Glomerular endothelial cell (primary cell): ENCODE measurements at places on chromosomes 12 and 14.

DNA sequence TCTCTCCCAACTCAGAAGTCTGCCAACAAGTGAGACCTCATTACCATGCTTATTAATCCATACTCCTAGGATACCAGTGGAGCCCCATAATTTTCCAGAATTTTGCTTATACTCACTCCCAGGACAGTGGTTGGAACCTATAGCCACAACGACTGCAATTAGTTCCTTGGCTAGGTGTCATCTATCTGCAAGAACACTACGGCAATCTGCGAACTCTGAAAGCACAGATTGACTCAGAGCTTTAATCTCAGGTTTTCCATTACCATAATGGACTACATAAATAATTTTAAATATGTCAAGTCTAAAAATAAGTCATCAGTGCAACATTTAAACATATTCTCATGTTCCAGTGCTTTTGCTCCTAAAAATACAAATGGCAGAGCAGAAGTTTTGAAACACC, 33.4 kb downstream of the TMTC3 start:
- no peak for DNase-seq

GRCh38 chr12:65695113-65695865, 129.0 kb upstream of the HMGA2 start:
- DNase-seq = peak; percentile 72

DNA sequence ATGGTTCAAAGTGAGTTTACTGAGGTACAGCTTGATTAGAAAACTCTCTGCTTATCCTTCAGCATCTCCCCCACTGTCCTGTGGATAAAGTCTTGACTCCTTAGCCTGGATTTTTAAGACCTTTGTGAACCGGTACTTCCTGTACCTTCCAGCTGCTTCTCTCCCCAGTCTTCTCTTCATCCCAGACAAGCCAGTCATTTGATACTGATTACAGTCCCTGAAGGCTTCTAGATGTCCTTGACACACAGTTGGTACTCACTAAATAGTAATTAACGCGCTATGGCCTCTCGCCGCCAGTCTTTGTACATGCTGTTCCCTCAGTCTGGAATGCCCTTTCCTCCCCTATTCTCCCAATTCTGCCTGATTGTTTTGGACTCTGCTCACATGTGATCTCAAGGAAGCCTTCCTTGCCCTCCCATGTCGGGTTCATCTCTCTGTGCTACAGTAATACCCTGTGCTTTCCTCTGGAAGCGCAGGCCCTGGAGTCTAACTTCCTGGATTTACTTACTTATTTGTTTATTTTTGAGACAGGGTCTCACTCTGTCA, 50.6 kb upstream of the PTGR2 start:
- no peak for DNase-seq

- DNase-seq = no peak
Observed at GRCh38 chr12:55842681-55843429, at the start of gene MMP19. Gene MMP19 (minus strand): TSS chr12:55842936. CDS start chr12:55842830, 106 bp downstream.

DNA sequence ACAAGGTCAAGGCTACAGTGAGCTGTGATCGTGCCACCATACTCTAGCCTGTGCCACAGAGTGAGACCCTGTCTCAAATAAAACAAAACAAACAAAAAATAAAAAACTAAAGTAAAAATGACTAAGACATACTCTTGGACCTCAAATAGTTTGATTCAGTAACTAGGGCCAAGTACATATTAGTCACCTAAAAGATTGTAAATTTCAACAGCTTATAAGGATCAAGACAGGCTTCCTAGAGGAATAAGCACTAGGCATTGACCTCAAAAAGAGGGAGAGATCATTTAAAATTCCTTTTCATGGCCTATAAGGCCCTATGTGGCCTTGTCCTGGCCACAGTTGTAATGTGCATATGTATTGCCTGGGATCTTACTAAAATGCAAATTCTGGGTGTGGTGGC, 46.0 kb upstream of the CHST11 start:
- DNase-seq = no peak

DNA sequence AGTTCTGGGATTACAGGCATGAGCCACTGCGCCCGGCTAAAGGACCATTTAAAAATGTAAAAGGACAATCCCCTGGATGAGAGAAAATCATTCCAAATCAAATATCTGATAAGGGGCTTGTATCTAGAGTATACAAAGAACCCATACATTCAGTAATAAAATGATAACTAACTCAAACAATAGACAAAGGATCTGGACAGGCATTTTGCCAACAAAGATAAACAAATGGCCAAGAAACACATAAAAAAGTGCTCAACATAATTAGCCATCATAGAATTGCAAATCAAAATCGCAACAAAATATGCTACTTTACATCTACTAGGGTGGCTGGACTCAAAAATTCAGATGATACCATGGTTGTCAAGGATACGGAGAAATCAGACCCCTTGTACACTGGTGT, 8.5 kb upstream of the BICD1 start:
- DNase-seq = no peak

GRCh38 chr12:34290381-34290995, 268.2 kb downstream of the ALG10 start:
- DNase-seq = no peak

DNA sequence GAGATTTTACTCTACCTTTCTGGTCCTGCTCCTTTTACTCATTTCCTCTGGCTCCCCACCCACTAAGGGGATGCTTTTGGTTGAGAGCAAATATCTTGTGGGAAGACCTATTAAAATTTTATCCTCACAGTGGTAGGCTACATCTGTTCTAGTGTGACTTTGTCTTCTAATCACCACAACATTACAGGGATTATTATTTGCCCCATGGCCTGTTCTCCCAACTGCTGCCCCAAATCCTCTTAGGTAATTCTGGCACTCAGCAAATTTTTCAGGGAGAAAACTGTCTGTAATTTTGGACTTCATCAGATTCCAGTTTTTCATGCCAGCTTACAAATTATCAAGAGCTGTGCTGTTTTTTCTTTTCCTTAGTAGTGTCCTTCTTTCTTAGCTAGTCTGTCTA, 172.3 kb downstream of the GPHN start:
- no peak for DNase-seq

DNA sequence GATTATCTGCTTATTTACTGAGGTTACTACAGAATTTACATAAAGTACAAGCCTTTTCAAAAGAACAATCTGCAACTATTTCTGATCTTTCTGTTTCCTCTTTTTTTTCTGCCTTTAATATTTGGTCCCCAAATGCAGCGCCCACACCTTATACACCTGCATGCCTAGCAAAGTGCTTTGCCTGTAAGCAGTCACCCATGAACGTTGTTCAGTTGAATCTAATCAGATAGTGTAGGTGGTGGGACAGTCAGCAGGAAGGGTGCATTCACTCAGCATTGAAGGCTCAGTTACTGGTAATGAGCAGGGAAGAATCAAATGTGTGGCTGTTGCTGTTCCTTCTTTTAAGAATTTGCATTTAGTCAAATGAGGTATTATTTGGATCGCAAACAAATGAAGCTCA, 108.4 kb downstream of the GPR135 start:
- no peak for DNase-seq

DNA sequence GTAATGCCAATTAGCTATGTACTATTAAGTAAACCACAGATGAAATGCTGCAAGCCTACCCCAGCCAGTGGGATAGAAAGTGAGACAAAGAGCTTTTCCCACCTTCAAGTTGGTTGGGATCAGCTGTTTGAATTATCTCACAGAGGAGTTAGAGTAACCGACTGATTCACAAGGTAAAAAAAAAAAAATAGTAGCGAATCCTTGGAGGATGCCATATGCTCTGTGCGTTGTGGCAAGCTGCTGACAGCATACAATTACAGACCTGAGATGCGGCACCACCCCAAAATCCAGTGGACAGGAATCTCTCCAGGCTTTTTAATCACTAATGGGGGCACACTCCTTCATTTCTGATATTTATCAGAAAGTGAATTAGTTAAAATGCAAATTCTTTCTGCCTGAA, 157.0 kb upstream of the RMST start:
- DNase-seq = no peak

DNA sequence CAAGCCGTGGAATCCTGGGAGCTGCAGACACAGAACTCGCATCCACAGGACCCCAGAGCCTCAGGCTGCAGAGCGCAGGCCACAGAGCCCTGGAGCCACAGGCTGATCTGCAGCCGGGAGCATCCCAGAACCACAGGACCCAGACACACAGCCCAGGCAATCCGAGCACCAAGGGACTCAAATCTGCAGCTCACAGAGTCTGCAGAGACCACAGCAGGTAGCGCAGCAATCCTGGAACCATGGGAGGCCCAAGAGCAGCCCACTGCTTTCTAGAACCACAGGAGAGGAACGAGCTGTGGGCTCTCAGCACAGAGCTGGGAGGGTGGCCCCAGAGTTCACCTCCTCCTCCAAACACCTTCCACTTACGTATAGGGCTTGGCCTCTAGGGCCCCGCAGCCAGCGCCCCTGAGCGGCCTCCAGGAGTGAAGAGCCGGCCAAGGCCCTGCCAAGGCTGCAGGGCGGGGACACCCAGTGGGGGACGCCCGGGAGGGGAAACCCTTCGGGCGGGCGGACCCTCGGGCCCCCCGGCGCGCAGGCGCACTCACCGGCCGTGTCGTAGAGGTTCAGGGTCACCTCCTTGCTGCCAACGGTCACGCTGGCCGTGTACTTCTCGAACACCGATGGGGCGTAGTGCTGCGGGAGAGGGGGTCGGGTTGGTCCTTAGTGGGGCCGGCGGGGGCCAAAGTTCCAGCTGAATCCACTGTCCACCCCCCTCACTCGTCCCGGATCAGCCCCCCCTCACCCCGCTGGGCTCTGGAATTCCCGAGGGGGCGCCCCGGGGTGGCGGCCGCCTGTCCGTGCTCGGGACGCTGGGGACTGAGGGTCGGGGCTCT, 665 bp downstream of the RHOF start:
- DNase-seq = no peak

DNA sequence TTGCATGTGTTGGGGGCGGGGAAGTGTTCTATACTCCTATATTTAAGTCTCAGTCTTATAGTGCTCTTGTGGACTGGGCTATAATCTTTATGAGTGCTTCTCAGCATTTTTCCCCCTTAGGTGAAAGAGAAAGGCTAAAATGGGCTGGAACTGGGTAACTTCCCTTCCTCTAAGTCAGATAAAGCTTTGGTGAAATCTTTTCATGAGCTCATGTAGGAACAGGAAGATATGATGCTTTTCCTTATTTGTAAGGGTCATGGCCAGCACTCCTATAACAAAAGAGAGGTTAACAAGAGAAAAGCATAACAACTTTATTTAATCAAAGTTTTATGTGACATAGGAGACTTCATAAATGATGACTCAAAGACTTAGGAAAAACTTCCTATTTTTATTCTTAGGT, 841.5 kb downstream of the SLC16A7 start:
- DNase-seq = peak; percentile 52

GRCh38 chr14:101470266-101470665, 91.0 kb upstream of the DIO3 start:
- DNase-seq = no peak

DNA sequence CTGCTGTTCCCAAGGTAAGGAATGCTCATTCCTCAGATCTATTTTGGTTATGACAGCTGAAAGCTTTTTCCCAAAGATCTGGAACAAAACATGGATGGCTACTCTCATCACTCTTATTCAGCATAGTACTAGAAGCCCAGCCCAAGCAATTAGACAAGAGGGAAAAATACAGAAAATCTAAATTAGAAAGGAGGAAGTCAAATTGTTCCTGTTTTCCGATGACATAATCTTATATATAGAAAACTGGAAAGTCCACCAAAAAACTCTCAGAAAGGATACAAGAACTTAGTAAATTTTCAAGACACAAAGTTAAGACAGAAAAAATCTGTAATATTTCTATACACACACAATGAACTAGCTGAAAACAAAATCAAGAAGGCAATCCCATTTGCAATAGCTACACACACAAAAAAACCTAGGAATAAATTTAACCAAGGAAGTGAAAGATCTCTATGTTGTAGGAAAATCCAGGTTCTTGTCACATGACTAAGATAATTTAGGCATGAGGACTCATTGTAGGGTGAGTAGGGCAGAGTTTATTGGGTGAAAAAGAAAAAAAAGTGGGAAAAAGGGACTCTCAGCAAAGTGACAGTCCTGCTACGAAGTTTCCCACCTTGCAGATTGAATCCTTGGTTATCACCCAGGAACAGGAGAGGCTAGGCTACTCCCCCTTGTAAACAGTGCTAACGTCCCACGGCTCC, 28.6 kb upstream of the KLRB1 start:
- DNase-seq = no peak

DNA sequence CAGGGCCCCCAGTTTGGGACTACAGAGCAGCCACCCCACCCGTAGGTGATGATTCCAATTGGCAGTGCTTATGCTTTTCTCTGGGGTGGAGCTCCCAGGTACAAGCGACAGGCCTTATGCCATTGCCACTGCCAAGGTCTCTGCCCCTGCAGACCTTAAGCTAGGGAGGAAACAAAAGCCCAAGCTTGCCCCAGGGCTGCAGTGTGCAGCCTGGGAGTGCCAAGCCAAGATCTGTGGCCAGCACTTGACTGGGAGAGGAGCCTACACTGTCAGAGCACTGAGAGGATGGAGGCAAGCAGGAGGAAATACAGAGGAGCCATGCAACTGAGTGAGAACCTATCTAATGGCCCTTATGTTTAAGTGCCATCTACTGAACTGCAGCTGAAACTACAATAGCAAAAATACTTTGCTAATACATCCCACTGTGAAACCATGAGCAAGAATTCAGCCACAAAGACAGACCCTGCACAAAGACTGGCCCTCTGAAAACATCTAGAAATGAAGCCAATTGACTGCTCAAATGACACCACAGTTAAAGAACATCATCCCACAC, 17.7 kb upstream of the ASCL1 start:
- no peak for DNase-seq

- DNase-seq = no peak
Observed at GRCh38 chr14:105223770-105224544, 24.4 kb upstream of the BTBD6 start.

- no peak for DNase-seq
Observed at GRCh38 chr12:132353811-132354210, 24.4 kb upstream of the GALNT9 start.

GRCh38 chr12:7131502-7131866, 1.3 kb downstream of the CLSTN3 start:
- no peak for DNase-seq

DNA sequence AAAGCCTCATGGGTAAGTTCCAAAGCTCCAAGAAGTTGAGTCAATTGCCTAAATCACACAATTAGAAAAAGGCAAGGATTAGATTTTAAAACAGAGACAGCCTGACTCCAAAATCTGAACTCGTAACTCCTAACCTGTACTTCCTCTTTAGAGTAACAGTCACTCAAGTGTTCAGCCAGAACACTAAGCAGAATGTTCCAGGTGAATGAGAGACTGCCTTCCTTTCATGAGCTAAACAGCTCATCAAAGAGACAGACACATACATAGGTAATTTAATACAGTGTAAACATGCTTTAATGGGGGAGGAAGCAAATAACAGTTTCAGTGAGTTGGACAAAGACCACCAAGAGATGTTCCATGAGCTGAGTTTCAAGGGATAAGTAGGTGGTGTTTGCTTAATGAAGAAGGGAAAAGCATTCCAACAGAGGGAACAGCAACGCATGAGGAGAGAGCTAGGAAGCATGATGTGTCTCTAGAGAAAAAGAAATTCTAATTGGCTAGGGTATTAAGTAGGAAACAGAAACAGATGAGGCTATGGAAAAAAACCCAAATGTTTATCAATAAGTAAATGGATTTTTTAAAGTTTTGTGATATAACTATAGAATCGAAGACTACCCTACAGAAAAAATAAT, 403.9 kb downstream of the MED13L start:
- DNase-seq = no peak
